ENCODE measurements at places on chromosomes 5 and 9. TPM values are rescaled to one million over a fixed set of nuclear protein-coding genes. Genes with fewer than 3 reads are reported as not detected.

Gene SURF6
- total RNA-seq = 13.6 TPM

DNA sequence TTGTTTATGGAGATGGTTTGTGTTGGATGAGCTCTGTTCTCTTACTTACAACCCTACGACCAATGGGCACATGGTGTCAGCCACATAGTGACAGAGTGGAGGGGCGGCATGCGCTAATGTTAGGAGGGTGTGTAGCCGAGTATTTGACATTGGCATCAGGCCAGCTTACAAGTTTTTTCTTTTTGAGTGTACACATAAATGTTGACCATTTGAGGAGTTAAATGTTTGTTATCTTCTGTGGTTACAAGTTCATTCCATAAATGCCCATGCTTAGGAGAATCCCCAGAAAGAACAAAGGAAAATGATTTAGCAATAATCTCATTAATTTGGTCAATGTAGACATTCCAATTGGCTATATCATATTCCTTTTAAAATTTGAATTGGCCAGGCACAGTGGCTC is 180.1 kb upstream of the ELL2 start:
- no peak for DNase-seq

- DNase-seq = no peak
Measured at GRCh38 chr5:123414974-123415373, 8.2 kb downstream of the CEP120 start.

DNA sequence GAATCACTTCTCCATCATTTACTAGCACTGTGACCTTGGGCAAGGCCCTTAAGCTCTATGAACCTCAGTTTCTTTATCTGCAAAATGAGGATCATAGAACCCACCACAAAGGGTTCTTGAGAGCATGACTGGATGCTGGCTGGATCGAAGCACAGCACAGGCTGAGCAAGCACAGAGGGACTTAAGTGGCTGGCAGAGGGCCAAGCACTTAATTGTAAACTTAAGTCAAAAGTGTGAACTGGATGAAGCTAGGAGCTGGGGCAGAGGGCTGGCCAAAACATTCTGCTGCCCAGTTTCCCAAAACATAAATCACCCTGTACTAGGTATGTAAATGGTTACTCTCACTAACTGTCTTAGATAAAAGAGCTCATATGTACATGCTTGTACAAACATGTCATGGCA is 112.3 kb upstream of the WWC1 start:
- no peak for DNase-seq

GRCh38 chr5:176769911-176770310 is 40.4 kb upstream of the UNC5A start:
- peak; percentile 23 for DNase-seq

DNA sequence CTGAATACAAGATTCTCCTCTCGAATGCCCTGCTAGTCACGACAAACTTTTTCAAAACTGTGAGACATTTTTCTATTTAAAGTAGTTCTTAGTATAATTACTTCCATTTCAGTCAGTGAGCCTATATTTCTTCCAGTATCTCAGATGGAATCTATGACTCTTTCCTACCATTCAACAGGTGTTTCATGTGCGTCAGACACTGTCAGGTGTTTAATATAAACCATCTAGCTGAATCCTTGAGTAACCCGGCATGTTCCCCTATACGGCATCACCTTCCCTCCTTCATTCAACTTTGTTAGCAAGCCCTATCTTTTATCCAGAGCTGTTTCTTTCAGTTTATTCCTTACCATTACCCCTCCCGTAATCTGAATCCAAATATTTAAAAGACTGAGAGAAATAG is 418.8 kb downstream of the RAB3C start:
- DNase-seq = no peak

Gene WNK2
- total RNA-seq = 132 TPM

Gene MORN5
- not detected for total RNA-seq

Data from right atrium auricular region (tissue), 2 donors.